Activated effector memory CD4-positive, alpha-beta T cell treated with anti-CD3 and anti-CD28 coated beads, Interleukin-2, amount 50 U/mL, for 16 hours (primary cell): ENCODE measurements at places on chromosomes 6 and 20.

GRCh38 chr6:16972535-16972934 lies 129.3 kb upstream of the STMND1 start:
- DNase-seq: no peak

- no peak for DNase-seq
Observed at GRCh38 chr20:9103955-9104354, 35.1 kb downstream of the PLCB4 start.

GRCh38 chr6:31005249-31006020 lies 4.8 kb upstream of the MUC22 start:
- DNase-seq: no peak

DNA sequence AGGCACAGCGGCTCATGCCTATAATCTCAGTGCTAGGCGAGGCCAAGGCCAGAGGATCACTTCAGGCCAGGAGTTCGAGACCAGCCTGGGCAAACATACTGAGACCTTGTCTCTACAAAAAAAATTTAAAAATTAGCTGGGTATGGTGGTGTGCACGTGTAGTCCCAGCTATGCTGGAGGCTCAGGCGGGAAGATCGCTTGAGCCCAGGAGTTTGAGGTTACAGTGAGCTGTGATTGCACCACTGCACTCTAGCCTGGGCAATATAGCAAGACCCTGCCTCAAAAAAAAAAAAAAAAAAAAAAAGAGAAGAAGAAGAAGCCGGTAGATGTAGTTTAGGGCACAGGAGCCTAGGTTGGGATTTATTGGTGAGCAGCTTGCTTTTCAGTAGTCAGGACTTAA lies 20.7 kb downstream of the MTHFD1L start:
- DNase-seq: no peak
